Hematopoietic multipotent progenitor cell treated with erythropoietin and hydrocortisone succinate and interleukin-3 and kit ligand, for 8 days (in vitro differentiated cells): ENCODE measurements at places on chromosomes 5 and 9.

GRCh38 chr9:69532396-69532795 lies 139.8 kb downstream of the APBA1 start:
- DNase-seq: peak; percentile 89

DNA sequence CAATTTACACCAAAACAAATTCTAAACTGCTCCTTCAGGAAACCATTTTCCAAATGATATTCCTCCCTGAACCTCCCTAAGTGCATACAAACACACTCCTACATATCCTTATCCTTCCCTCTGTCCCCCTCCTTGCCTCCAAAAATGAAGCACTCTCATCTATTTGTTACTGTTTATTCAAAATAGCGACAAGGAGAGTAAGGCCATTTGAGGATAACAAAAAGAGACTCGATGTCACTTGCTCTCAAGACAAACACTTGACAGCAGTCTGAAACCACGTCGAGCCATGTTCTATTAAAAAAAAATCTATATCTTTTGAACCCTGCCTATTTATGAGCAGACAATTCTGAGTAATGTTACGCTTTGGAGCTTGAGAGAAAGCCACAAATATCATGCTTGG lies 547.9 kb downstream of the DTWD2 start:
- DNase-seq: no peak

DNA sequence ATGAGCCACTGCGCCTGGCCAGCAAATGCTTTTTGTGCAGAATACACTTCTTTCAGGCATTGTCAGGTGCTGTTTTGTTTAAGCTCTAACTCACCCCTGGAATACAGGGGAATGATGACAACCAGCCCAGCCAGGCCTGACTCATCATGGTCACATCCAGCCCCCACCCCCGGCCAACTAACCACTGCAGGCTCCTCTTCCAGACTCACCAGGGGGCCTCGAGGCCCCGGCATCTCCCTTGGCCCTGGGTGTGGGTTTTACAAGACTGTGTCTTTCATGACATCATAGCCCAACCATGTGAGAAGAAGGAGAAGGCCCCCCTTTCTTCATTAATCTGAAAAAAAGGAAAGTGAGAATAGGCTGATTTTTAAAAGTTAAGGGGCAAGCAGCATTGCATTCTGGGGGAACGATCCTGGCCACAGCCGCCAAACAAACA lies 35.5 kb downstream of the OLFML2A start:
- no peak for DNase-seq

DNA sequence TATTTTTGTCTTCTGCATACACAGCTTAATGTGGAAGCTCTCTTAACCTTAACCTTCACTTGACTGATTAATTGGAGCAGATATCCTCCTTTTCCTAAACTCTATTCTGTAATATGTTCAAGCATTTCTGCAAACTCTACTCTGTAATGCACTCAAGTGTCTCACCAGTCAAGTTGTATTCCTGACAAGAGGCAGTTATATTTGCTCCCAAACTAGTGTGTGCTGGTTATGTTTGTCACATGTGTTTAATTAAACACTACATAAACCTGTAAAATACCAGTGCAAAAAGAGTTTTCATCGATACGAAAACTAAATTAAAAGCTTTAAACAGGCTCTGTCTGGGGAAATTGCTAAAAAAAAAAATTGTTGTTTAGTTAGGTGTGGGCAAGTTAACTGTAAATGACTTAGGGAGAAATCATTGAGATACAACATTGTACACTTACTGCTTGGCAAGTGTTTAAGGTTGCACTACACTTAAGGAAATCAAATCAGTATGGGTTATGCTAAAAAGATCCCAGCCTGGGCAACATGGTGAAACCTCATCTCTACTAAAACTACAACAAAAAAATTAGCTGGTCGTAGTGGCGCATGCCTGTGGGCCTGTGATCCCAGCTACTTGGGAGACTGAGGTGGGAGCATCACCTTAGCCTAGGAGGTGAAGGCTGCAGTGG lies 6.7 kb downstream of the FAF2 start:
- no peak for DNase-seq

DNA sequence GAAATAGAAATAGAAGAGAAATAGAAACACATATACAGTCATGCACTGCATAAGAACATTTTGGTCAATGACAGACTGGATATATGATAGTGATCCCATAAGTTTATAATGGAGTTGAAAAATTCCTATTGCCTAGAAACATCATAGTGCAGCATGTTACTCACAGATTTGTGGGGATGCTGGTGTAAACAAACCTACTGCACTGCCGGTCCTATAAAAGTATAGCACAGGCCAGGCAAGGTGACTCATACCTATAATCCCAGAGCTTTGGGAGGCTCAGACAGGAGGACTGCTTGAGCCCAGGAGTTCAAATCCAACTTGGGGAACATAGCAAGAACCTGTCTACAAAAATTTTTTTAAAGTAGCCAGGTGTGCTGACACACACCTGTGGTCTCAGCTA lies 240.6 kb upstream of the MAP3K1 start:
- DNase-seq: no peak

DNA sequence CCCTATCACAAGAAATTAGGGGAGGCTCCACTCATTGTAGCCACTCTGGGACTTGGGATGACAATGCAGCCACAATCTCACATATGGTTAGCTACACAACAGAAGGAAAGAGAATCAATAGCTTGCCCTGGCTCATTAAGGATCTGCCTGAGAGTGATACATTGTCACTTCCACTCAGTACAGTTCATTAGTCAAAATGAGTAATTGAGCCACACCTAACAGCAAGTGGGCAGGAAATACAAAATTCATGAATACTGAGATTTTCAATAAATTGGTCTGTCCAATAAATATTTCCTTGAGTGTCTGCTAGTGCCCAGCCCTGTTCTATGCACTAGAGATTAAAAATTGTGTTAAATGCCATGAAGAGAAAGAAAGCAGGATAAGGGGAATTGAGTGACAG lies 231.3 kb upstream of the NR4A3 start:
- DNase-seq: no peak

DNA sequence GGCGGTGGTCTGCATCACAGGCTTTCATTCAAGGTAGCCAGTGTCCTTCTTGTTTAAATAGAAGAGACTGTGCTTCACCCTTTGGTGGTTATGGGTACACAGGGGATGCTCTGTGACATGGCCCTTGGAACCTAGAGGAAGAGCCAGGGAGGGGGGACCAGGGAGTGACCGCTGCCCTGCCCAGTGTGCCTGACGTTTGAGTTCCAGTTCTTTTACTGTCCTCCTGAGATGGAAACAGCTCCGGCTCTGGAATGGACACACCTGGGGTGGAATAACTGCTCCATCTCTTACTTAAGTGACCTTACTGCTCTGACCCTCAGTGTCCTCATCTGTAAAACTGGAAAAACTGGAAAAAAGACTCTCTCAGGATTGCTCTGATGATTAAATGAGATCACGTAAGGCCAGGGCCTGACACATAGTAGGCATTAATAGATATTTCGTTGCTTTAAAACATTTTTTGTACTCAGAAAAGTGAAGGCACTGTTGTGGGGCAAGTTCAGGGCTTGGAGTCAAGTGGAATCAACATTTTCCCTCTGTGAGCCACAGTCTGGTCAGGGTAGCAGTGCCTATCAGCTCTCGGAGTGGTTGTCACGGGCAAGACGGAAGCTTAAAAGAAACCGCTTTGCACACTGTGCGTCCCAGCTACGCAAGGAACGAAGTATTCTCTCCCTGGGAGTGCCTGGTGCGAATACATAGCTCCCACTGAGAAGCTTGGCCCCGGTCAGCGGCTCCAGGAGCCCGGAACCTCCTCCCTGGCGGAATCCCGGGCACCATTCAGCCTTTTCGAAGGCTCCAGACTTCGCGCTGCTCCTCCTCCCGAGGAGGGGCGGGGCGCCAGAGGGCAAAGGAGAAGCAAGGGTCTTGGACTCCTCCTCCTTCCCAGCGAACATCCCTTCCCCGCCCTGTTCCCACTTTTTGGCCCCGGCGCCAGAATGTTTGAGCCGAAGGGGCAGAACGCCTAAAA lies 5.8 kb downstream of the POU4F3 start:
- DNase-seq: no peak

GRCh38 chr5:10400411-10400810 lies 41.3 kb upstream of the ROPN1L start:
- DNase-seq: no peak

- no peak for DNase-seq
These were observed 7.1 kb downstream of the CCNG1 start for GRCh38 chr5:163444526-163444925.

DNA sequence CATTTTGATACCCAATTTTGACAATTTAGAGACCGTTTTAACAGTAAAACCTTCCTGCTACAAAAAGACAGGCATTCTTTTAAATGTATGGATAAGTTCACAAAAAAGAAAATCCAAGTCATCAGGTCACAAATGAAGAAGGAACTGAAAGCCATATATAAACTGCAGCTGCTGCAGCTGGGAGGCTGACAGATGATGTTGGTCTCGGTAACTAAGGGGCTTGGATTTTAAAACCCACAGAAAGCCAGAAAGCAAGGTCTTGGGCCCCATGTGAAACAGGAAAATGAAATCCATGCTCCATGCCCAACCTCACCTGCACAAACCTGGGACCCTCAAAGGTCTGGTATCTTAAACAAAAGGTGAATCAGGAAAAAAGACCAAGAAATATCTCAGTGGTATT lies 15.7 kb upstream of the C5orf34 start:
- DNase-seq: no peak

- DNase-seq: no peak
These were observed 320.0 kb downstream of the FBXL17 start for GRCh38 chr5:108061941-108062340.

GRCh38 chr5:176578391-176578808 lies 29.3 kb downstream of the CDHR2 start:
- DNase-seq: peak; percentile 23

DNA sequence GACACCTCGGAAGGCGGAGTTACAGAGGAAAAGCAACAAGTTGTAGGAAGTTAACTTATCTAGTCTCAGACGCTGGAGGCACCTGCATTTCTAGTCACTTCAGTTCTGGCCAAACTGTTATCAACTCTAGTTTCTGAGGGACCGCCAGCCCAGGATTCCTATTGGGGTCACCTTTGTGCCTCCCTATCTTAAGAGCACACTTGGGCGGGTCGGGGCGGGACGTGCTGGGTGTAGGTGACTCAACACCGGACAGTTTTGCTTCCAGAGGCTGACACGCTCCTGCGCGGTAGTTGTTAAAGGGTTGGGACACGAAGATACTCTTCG lies 679 bp upstream of the KDM4C start:
- DNase-seq: peak; percentile 98

DNA sequence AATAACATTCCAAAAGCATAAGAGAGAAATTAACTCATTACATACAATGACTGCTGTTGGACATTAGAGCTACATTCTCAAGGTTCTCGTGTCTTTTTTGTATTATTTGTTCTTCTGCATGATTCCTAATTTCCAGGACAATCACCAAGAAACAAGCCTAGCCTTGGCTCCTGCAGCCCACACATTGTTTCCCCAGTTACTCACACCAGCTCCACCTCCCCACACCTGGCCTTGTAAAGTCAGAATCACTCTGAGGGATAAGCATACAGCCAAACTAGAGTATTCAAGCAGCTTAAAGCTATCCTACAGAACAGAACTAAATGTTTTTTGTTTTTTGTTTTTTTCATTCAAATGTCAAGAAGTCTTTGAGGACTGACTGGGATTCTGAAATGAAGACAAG lies 189.2 kb downstream of the HINT1 start:
- no peak for DNase-seq

DNA sequence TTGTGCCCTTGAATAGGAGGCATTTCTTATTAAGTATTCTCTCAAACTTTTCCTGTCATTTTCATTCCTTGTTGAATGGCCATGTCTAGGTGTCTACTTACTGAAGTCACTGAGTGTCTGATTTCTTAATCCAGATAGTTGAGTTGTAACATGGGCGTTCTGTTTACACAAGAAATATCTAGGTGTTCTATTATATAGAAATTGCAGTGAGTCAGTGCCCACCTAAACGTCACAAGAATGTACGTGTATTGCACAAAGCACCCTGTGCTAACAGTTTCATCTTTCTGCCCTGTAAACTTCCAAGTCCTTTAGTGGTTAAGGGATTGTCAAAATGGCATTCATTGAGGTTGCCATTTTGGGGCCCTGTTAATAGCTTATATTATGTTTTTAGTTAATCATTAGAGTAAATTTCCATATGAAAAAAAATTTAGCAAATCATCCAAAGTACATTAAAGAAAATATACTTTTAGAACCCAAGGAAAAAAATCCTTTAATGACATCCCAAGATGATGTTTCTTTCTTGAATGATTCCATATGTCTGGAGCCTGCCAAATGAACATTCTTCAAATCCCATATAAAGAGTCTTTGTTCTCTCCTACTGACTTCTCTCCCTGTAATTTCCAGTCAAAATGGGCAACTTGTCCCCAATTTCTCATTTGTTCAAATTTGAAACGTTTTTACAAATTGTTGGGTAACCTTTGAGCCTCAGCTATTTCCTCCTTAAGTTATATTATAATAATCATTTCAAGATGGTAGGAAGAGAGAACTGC lies 114.2 kb downstream of the GOLPH3 start:
- no peak for DNase-seq

DNA sequence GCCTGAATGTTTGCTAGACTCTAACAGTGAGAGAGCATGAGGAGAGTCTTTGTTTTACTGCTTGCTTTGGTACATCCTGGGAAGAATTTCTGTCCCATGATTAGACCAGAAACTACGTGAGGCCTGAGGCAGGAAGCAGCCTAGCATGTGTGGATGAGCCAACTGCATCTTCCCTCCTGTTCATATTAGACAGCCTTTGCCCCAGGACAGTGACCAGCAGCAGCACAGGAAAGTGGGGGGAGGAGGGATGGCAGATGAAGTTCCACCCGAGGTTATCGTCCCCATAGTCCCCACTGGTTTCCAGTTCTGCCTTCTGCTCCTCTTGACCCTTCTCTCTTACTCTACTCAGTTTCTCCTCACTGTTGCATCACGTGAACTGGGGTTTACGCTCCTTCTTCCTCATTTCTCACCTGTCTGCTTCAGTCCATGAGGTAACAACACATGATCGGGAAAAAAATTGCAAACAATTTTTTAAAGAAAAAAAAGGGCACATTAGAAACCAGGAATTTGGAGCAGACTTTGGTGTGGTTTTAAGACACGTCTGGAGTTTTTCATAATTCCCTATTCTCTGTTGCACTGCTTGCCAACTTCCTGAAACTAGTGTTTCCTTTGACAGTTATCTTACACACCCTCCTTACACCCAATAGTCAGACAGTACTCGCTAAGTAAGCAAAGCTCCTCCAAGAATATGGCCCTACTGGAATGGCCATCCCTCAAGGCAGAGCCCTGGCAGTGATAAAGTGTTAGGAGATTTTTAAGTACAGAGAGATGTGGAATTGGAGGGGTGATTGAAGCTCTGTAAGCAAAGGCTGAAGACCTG lies 84.1 kb downstream of the SNX18 start:
- no peak for DNase-seq

- no peak for DNase-seq
These were observed 220.8 kb downstream of the DIRAS2 start for GRCh38 chr9:90421786-90422185.
